Activated CD4-positive, CD25-positive, alpha-beta regulatory T cell treated with anti-CD3 and anti-CD28 coated beads, Interleukin-2, amount 50 U/mL, for 16 hours (primary cell): ENCODE measurements at places on chromosomes 6 and 20.

GRCh38 chr6:148868314-148868713 lies 121.5 kb downstream of the UST start:
- DNase-seq: no peak

- no peak for DNase-seq
Measured at GRCh38 chr6:109059153-109059552, 35.5 kb downstream of the SESN1 start.

DNA sequence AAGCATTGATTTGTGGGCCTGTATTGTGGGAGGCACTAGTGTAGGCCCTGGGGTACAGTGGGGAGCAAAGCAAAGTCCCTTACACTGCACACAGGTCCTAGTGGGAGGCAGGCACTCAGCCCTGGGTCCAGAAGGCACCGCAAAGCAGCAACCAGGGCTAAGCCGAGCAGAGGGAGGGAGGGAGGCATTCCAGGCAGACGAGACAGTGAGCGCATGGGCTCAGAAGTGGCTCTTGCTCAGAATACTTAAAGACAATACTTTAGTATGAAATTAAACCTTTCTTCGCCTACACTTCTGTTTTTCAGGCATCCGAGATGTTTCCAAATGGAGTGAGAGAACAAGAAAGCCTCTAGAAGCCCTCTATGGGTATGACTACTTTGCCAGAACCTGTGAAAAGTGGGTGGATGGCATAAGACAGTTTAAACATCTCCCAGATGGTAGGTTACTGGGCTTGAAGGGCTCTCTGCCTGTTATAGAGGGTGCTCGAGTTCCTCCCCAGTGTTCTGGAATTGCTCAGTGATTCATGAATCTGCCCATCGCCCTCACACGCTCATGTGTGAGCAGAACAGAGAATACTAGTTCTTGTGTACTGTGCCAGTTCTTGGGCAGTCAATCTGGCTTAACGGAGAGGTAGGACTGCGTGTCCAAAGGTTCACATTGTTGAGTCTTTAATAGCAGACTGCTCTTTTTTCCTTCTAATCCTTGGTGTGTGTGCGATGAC lies 18.7 kb downstream of the BPHL start:
- no peak for DNase-seq

- no peak for DNase-seq
Measured at GRCh38 chr6:89216411-89216810, 747 bp downstream of the GABRR1 start.

- no peak for DNase-seq
Measured at GRCh38 chr6:16719488-16719887, 41.8 kb downstream of the ATXN1 start.

GRCh38 chr6:163008186-163008585 lies 280.4 kb downstream of the PACRG start:
- DNase-seq: no peak

DNA sequence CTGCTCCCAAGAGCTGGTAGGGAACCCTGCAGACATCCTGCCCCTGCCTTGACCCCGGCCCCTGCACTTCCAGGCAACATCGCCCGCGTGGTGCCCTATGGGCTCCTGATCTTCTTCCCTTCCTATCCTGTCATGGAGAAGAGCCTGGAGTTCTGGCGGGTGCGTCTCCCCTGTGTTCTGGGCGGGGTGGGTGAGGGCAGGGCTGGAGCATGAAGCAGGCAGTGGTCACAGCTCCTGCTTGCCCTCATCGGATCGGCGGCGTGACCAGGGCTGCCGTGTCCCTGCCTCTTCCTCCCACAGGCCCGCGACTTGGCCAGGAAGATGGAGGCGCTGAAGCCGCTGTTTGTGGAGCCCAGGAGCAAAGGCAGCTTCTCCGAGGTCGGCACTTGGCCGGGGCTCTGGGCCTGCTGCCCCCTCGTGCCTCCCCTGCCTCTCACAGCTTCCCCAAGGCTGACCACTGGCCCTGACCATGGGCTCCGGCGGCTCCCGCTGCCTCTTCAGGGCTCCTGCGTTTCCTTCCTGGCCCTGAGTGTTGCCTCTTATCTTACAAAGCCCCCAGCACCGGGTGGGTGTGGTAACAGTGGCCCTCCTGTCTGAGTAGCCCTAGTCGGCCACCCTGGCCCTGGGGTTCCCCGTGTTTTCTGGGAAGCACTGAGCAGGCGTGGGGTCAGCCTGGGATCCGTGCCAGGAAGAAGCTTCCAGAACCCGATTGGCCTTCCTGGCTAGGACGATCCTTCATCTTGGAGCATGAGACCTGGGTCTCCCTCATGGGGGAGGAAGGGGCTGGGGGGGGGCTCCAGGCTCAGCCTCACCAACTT lies 8.0 kb upstream of the TNFRSF6B start:
- no peak for DNase-seq

DNA sequence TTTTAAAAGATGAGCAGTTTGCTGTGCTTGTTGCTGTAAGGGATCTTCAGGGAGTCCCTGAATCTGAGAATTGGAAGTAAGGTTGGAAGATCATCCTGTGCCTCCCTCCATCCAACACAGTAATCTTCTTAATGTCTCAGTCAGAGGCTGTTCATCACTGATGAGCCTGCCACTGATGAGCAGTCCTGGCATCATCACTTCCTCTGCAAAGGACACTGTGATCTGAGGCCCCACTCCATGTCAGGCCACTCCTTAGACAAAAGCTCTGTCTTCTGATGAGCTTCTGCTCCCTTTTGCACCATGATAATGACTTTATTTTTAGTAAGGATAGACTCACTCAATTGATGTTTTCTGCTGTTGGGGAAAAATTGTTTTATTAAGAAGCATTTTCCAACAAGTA lies 121.0 kb downstream of the UST start:
- no peak for DNase-seq

DNA sequence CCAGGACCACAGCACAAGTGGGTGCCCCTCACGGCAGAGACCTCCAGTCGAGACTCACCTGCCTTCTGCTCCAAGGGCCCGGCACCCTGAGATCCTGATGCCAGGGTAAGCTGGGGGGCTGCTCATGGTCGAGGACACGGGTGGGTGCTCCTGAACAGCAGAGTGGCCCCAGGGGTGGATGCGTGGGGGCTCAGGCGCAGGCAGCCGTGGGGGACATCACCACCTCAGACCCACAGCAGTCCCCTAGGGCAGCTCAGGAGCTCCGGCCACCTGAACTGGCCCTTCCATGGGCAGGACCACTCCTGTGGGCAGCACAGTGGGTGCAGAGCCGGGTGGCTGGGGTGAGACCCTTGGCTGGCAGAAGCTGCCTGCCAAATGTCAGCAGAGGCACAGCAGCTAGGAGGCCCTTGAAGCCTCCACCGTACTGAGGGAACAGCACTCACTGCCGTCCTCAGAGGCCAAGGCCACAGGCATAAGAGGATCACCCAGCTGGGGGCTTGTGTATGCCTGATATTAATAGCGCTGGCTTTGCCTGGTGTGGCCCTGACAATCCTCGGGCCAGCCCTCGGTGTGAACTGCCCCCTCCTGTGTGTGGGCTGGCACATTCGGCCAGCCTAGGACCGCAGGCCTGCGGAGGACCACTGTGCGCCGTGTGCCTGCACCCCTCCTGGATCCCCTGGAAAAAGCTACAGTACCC lies 5.4 kb downstream of the UCKL1 start:
- no peak for DNase-seq

DNA sequence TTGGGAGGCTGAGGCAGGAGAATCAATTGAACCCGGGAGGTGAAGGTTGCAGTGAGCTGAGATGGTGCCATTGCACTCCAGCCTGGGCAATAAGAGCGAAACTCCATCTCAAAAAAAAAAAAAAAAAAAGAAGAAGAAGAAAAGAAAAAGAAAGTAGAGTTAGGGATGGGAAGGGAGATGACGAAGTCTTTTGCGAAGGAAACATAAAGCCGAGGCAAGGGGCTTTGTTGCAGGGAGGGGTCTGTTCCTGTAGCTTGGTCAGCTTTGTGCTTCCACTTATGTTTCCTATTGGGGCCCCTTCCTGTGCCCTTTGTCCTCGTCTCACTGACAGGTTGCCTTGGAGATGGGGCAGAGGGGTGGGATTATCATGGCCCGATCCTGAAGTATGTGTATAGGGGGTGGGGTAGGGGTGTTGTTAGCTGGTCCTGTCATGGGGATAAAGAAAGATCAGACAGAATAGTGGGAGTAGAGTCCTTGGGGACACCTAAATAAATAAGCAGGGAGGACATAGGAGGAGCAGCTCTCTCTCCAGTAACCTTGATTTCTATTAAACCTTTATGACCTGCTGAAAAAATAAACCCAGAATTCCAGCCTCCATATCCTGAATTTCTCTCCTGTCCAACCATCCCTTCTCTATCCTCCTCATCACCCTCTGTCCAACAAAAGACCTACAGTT lies 1.1 kb upstream of the CLIC1 start:
- DNase-seq: no peak

GRCh38 chr6:137486416-137486815 lies 7.8 kb downstream of the OLIG3 start:
- DNase-seq: no peak

DNA sequence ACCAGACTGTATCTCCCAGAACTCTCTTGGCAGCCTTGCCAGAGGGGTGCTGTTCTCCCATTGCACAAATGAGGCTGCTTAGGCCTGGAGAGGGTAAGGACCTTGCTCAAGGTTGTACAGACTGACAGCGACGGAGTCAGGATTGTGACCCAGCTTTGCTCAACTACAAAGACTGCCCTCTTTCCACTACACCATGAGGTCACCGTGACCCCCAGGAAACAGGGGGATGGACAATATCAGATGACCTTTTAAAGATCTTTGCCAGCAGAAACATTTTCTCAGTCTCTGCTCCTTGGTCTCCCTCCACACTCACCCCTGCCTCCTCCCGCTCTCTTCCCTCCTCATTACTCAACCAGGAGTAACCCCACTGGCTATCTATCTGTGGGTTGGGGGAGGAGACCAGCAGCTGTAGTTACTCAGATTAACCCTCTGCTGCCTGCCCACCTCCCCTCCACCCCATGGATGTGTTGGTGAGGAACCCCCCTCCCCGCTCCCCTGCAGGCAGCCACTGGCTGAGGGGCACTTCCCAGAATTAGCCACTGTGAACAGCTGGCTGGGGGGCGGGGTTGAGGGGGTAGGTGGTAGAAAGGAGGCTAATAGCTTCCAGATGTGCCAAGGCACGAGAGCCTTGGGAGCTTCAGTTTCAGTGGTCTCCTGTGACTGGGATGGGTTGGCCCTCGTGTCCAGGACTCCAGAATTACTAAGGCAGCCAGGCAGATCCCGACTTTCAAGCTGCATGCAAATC lies 26.9 kb upstream of the MRPS18A start:
- DNase-seq: no peak

GRCh38 chr6:20211941-20212391 lies 303 bp downstream of the MBOAT1 start:
- DNase-seq: no peak

GRCh38 chr6:167157414-167157813 lies 366 bp downstream of the GPR31 start:
- DNase-seq: no peak

- no peak for DNase-seq
Measured at GRCh38 chr20:57559658-57560553, 1.0 kb upstream of the PCK1 start.

GRCh38 chr20:46142124-46142523 lies 24.0 kb downstream of the CD40 start:
- DNase-seq: no peak

GRCh38 chr20:47703748-47704147 lies 81.5 kb downstream of the SULF2 start:
- DNase-seq: no peak

GRCh38 chr20:53559816-53560215 lies 33.8 kb downstream of the ZNF217 start:
- DNase-seq: no peak

DNA sequence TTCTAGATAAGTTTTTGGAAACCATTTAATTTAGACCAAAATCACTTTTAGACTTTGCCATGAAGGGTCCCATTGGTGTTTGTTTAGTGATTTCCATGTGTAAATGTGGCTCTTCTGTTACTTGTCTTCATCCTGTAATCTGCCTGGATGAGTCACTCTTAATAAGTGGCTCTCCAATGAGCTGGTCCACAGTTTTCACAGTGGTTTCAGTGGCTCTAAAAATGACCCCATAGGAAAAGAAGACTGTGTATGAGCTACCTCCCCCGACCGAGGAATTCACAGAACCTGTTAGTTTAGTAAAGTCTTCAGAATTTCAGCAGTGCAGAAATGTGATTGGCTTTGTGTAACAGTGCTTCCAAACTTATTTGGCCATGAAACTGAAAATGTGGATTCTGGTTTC lies 492.0 kb upstream of the MARCKS start:
- DNase-seq: no peak

DNA sequence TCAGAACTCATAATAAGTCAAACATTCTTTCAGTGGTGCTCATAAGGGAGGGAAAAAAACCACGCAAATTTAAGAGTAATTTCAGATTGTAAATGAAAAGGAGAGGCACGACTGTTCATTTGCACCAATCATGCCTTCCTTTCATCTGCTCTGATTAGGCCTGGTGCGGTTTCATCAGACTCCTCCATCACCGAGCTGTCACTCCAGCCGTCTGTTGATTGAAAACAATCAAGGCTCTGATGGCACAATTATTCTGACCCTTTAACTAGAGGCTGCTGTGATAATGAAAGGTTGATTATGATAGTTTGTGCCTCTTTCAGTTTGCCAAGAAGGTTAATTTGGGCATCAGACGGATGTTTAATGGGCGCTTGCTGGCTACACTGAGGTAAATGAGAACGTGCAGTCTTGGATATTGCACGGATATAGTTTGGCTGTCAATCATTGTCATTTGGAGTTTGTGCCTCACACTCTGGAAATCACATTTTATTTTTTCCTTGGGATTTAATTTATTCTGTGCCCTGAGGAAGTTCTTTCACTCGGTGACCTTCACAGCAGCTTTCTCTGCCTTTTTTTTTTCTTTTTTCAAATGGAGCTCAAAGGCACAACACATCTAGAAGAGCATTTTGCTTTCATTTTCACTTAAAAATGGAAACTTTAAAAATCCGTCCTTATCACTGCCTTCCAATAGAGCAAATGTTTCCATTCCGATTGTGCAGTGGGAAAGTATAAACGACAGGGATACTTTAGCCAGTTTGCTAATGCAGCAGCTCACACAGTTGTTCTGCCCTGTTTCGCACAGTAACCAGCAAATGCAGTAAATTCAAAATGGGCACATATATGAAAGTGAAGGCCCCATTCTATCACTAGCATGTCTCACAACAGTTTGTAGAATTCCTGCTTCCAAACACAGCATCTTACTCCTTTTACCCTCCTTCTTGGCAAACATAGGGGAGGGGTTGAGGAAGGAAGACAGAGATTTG lies 172.8 kb downstream of the KLHL32 start:
- no peak for DNase-seq

GRCh38 chr6:150032598-150032997 lies 7.3 kb upstream of the RAET1L start:
- no peak for DNase-seq

DNA sequence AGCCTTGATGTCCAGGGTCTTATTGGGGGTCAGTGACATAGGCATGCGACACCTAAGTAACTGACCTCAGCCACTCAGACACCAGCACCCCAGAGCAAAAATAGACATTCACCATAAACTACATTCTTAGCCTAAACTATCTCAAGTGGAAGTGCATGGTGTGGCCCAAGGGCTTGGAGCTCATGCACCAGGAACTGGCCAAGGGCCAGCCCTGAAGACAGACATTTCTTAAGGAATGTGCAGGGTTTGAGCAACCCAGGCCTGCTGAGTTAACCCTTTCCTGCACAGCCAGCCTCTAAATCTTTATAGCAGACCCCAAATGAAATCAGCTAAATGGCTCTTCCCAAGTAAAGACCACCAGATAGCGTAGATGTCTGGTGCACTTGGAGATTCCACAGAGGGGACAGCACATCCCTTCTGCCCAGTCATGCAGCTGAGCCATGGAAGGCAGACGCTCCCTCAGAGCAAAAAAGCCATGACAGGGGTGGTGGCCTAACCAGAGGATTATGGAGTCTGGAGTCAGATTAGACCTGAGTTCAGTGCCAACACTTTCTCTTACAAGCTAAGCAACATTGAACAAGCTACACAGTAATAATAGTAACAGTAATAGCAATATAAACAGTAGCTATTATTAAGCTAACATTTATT lies 222.6 kb downstream of the ZMYND8 start:
- DNase-seq: no peak
